SJSA1 (cell line): ENCODE measurements at places on chromosomes 13 and 19. TPM values are rescaled to one million over a fixed set of nuclear protein-coding genes. Genes with fewer than 3 reads are reported as not detected.

KASH5 gene
- total RNA-seq: not detected in 2 replicates

BCAM gene
- 95.1 and 116 TPM in 2 replicates for total RNA-seq

ZIC2 gene
- total RNA-seq: 0.32 TPM in 1 of 2 replicates, not detected in the other

PEAK3 gene
- total RNA-seq: not detected in 2 replicates

CYP2A6 gene
- total RNA-seq: not detected in 2 replicates

CDX2 gene
- total RNA-seq: not detected in 2 replicates

ANKLE1 gene
- 0.16 TPM in 1 of 2 replicates, not detected in the other for total RNA-seq

CYP2B6 gene
- total RNA-seq: not detected in 2 replicates

FBXL3 gene
- 38.3 and 57.5 TPM in 2 replicates for total RNA-seq

C5AR2 gene
- not detected in 2 replicates for total RNA-seq

CATSPERD gene
- not detected in 2 replicates for total RNA-seq

LMTK3 gene
- total RNA-seq: not detected in 2 replicates

FFAR1 gene
- not detected in 2 replicates for total RNA-seq

DAND5 gene
- 0.41 TPM in 1 of 2 replicates, not detected in the other for total RNA-seq

NLRP13 gene
- not detected in 2 replicates for total RNA-seq

ZNF799 gene
- total RNA-seq: 0.19 and 0.42 TPM in 2 replicates

ZNF583 gene
- 1.9 and 14.0 TPM in 2 replicates for total RNA-seq

ARHGEF18 gene
- 33.9 and 34.1 TPM in 2 replicates for total RNA-seq

ZNF724 gene
- 6.0 and 13.1 TPM in 2 replicates for total RNA-seq

IGFL2 gene
- total RNA-seq: not detected in 2 replicates

ATXN8OS gene
- not detected in 2 replicates for total RNA-seq

AKAP11 gene
- total RNA-seq: 13.9 and 16.5 TPM in 2 replicates

NACC1 gene
- total RNA-seq: 48.9 and 75.9 TPM in 2 replicates

LYL1 gene
- not detected in 2 replicates for total RNA-seq

RASAL3 gene
- not detected in 2 replicates for total RNA-seq

PNMA8B gene
- not detected in 2 replicates for total RNA-seq

IGFL3 gene
- not detected in 2 replicates for total RNA-seq

ZNF324B gene
- 4.9 and 6.7 TPM in 2 replicates for total RNA-seq

AMER2 gene
- total RNA-seq: not detected in 2 replicates
